ENCODE measurements at places on chromosomes 6 and 20.

GRCh38 chr20:112396-112795, 24.9 kb downstream of the DEFB125 start:
- H3K36me3 ChIP-seq: no peaks in the 10 kb centered on the region
- DNase-seq: no peak
- no peaks in the 10 kb centered on the region for H3K4me1 ChIP-seq
- peaks cover 37% of the 10 kb centered on the region for H3K27me3 ChIP-seq
- no peak overlapping the region for H3K4me3 ChIP-seq

GRCh38 chr6:110595112-110595511, 118.7 kb upstream of the SLC22A16 start:
- H3K36me3 ChIP-seq: peaks cover 25% of the 10 kb centered on the region
- H3K27ac ChIP-seq: no peak overlapping the region
- DNase-seq: no peak
- H3K4me1 ChIP-seq: peaks cover 8% of the 10 kb centered on the region
- H3K27me3 ChIP-seq: no peaks in the 10 kb centered on the region
- no peak overlapping the region for H3K4me3 ChIP-seq

- H3K4me3 ChIP-seq: no peak overlapping the region
- no peaks in the 10 kb centered on the region for H3K4me1 ChIP-seq
- H3K36me3 ChIP-seq: no peaks in the 10 kb centered on the region
- DNase-seq: no peak
- no peaks in the 10 kb centered on the region for H3K27me3 ChIP-seq
- no peak overlapping the region for H3K27ac ChIP-seq
Observed at GRCh38 chr6:21898107-21898796, 304.7 kb downstream of the SOX4 start.

- peaks cover 7% of the 10 kb centered on the region for H3K4me1 ChIP-seq
- H3K27ac ChIP-seq: no peak overlapping the region
- no peak overlapping the region for H3K4me3 ChIP-seq
- DNase-seq: no peak
Observed at GRCh38 chr6:138537106-138537505, 37.8 kb upstream of the NHSL1 start.

GRCh38 chr20:46119028-46119546, 973 bp downstream of the CD40 start:
- H3K4me3 ChIP-seq: peak overlapping the region; percentile 94
- H3K27me3 ChIP-seq: no peaks in the 10 kb centered on the region
- H3K4me1 ChIP-seq: peaks cover 40% of the 10 kb centered on the region
- DNase-seq: peak; percentile 74
- H3K27ac ChIP-seq: peak overlapping the region; percentile 100

DNA sequence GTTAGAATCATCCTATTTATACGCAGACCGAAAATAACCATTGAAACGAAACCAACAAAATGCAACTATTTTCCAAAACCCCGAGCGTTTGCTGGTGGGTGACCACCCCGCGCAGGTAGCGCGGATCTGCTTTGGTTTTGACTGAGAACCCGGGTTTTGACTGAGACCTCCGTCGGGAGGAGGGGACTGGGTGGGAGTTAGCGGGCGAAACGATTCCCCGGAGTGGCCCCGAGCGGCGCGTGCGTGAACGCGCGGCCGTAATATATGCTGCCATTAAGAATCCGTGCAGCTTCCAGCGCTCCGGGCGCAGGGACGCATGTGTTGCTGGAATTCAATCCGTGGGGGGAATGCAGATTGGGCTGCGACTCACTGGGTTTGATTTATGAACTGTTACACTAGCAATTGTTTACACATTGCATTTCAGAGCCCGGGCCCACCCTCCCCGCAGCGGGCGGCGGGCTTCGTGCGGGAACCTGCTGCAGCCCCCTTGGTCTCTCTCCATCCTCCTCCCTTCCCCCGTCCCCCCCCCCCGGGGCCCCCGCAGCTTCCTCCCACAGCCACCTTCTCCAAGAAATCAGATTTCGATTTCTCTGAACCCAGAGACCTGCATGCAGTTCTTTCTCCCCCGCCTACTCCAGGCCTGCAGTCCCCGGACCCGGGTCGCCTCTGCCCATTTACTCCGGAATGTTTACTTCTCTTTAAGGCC, 9.9 kb downstream of the NRN1 start:
- peak overlapping the region; percentile 90 for H3K4me3 ChIP-seq
- peak overlapping the region; percentile 81 for H3K27ac ChIP-seq
- DNase-seq: no peak
- H3K27me3 ChIP-seq: peaks cover 82% of the 10 kb centered on the region
- peaks cover 18% of the 10 kb centered on the region for H3K36me3 ChIP-seq

Data from stimulated activated naive B cell treated with anti-CD40 and anti-IgM and Interleukin-4, amounts not matched to agents 10 μg/mL and 1 μg/mL and 100 μg/mL, for 72 hours (primary cell).